ENCODE measurements at places on chromosomes 6 and 20.

- no peak for DNase-seq
Observed at GRCh38 chr6:53544217-53544469, 758 bp downstream of the GCLC start.

GRCh38 chr6:160031442-160031841 lies 62.6 kb downstream of the IGF2R start:
- DNase-seq: no peak

DNA sequence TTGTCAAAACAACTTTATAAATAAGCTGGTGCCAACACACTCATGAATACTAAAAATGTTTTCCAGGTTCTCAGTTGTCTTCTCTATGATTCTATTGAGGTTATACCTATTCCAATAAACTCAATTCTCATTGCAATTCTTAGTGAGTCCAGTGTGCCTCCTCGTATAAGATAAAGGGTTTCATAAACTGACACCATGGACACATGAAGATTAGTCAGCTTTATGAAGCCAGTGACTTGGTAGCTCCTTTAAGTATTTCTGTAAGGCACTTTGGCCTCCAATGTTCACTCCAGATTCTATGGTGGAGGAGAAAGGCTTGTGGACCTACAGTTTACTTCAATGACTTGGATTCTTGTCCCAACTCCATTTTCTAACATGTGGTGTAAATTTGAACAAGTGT lies 521.3 kb upstream of the JARID2 start:
- DNase-seq: no peak

DNA sequence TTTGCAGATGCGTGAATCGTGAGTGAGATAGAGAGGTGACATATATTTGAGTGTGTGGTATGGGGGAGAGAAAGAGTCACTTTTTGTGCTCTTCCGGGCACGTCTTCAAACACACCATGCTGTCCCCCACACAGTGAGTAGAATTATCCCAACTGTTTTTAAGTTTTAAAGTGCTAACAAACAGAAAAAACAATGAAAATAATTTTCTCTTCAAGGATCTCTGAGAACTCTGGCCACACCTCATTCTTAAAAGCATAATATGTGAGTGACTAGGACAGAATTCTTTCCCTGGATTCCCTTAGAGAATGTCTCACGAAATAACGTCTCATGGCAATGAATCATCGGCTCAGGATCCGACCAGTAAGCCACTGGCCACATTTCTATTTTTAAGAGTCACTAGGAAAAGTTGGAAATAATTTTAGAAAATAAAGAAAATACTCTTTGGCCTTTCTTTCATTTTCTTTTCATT lies 235.7 kb upstream of the ZNF217 start:
- DNase-seq: no peak

- no peak for DNase-seq
Observed at GRCh38 chr6:3561725-3562124, 104.9 kb upstream of the SLC22A23 start.

DNA sequence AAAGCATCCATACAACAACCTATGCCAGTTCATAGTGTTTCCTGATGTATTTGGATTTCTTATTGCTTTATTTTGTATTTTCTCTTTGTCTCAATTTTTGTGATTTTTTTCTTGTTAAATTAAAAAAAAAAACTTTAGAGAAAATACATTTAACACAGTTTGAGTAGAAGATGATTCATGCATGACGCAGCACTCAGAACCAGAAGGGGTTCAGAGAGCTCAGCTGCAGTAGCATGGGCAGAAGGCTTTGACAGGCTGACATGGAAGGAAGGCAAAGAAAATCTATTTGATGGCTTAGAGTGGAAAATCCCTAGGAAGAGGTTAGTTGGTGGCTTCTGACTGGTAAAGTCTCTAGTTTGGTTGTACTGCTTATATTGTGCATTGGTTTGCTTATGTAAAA lies 207.2 kb upstream of the STXBP5 start:
- DNase-seq: no peak

DNA sequence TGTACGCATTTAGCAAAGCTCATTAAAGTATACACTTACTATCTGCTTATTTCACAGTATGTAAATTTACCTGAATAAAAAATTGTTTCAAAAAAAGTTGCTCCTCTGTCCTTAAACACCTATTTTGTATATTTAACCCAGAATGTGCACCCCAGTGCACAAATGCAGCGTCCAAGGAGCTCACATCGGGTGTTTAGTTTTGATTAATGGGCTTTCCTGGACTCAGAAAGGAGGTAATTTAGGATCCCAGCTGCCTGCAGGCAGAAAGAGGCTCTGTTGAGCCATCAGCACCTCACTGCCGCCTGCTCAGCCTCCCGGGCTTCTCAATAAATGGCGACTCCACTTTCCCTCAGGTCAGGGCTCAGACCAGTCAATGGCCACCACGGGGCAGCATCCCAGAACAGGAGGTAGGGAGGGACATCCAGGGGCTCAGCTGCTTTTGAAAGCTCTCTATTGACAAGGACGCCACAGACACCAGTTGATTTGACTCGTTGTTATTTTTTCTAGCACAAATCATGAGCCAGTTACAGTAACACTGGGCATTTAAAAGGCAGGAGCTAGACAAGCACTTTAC lies 70.2 kb upstream of the TBC1D7 start:
- no peak for DNase-seq
